ENCODE measurements at places on chromosomes 1 and 21. TPM values are rescaled to one million over a fixed set of nuclear protein-coding genes. Genes with fewer than 3 reads are reported as not detected.

- no peak for DNase-seq
These were observed 16.1 kb upstream of the GPR37L1 start for GRCh38 chr1:202106340-202107254.

- DNase-seq: no peak
These were observed 29.0 kb downstream of the ATP2B4 start for GRCh38 chr1:203655671-203656070.

The CRYBG2 gene
- total RNA-seq: 2.9 TPM

The GBP6 gene
- total RNA-seq: 0.17 TPM

All from T-helper 17 cell (primary cell).